Stimulated activated CD8-positive, alpha-beta memory T cell treated with anti-CD3 and anti-CD28 coated beads, Interleukin-7, amount 100 ng/mL, for 1 hour (primary cell): ENCODE measurements at places on chromosomes 11 and 22.

DNA sequence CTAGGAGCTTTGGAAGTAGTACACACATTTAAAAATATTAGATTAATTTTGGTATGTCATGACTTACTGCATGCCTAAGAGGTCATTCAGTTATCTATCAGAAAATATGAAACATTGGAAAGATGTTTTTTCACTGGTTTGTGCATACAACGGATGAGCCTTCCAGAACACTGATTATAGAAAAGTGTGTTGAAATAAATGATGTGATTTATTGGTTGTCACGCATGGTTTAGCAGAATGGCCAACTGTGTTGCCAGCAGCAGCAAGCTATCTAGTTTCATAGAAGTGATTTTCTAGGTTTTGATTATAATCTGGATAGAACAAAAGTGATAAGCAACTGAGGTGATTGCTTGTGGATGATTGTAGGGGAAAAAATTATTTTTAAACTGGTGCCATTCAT is 53.6 kb downstream of the DDX10 start:
- DNase-seq: no peak

DNA sequence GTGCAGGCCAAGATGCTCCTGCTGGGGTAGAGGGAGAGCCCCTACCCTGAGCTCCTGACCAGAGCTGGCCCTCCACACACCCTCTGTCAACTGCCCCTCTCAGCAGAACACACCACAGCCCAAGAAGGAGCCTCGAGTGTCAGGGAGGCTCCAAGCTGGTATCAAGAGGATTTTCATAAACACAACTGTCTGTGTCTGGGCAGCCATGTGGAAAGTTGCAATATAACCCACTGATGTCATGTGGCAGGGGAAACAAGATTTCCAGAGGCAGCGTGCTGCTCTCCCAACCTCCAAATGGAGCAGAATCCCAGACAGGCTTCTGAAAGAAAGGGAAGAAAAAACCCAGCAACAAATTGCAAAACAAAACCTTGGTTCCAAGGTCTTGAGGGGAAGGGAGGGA is 569.9 kb downstream of the BUD13 start:
- no peak for DNase-seq

- DNase-seq: no peak
These were observed 68.7 kb upstream of the BMAL1 start for GRCh38 chr11:13208921-13209320.

DNA sequence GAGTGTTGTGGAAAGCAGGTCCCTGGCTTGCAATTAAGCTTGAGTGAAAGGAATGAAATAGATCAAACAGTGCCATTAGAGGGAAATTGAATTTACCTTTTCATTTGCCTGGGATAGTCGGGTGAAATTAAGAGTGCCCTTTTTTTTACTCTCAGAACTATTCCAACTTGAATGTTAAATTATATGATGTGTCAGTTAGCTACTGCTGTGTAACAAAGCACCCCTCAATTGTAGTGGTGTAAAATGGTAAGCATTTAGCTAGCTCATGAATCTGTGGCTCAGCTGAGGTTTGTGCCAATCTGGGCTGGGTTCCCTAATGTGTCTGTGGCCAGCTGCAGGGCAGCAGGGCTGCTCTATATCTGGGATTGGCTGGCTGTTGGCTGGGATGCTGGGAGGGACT is 571.4 kb downstream of the MN1 start:
- no peak for DNase-seq

DNA sequence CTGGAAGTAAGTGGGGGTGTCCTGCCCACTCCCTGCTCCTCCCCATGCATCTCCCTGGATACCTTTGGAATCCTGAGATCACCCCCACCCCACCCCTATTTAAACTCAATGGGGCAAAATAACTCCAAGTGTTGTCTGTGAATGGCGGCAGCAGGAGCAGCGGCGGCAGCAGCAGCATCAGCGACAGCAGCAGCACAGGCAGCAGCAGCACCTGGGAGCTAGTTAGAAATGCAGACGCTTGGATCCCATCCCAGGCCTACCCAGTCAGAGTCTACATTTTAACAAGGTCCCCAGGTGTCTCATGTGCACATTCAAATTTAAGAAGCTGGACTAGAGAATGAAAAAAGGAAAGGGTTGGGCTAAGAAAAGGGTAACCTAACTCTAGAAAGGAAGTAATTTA is 82.6 kb downstream of the SEZ6L start:
- DNase-seq: no peak

DNA sequence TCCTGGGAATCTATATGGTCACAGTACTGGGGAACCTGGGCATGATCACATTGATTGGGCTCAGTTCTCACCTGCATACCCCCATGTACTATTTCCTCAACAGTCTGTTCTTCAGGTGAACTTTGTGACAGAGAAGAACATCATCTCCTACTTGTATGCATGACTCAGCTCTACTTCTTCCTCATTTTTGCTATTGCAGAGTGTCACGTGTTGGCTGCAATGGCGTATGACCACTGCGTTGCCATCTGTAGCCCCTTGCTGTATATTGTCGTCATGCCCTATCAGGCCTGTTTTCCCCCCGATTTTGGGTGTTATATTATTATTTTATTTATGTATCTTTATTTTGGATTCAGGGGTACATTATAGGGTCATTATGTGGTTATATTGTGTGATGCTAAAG is 2.4 kb upstream of the OR8G1 start:
- no peak for DNase-seq

DNA sequence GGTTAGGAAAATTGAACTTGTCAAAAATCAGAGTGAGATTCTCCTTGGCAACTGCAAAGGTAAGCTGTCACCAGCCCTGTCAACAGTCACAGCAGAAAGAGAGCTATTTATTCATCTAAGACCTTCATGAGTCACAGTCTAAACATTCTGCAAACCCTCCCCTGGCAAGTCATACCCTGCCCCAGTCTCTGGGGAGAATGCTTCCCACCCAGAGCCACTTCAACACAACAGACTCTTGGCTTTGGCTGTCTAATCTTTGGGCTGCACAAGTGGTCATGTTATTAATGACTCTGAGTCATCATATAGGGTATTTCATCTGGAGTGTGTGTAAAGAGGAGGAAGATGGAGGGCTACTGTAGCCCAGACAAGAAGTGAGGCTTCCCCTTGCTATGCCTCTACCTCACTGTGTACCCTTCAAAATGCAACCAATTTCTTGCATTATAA is 153.4 kb downstream of the CCDC34 start:
- no peak for DNase-seq

GRCh38 chr11:47723041-47723440 is 7.9 kb upstream of the AGBL2 start:
- no peak for DNase-seq

GRCh38 chr22:27734066-27734465 is 67.5 kb downstream of the MN1 start:
- no peak for DNase-seq

- DNase-seq: no peak
These were observed 11.1 kb upstream of the CBX6 start for GRCh38 chr22:38882972-38883622.

GRCh38 chr11:96314326-96315020 is 28.5 kb downstream of the MAML2 start:
- DNase-seq: no peak

DNA sequence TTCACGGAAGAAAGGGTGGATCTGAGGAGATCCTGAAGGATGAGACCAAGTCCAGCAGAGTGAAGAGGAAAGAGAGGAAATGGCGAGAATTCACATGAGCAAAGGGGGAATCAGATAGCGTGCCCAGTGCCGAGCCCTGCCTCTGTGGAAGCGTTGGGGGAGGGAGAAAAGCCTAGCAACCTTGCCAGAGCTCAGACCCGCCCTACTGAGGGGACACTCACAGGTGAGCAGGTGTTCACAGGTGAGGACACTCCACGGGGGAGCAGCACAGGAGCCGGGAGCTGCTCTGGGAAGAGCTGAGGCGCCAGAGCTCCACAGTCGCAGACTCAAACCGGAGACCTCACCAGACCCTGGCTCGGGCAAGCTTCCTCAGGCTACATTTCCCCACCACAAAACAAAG is 56.2 kb downstream of the MICAL3 start:
- no peak for DNase-seq

GRCh38 chr22:30422481-30423300 is 2.9 kb upstream of the MTFP1 start:
- DNase-seq: no peak
